ENCODE measurements at places on chromosomes 16 and 17.

GRCh38 chr17:72238157-72238673, 117.4 kb downstream of the SOX9 start:
- no peaks in the 10 kb centered on the region for H3K4me1 ChIP-seq
- H3K36me3 ChIP-seq = no peaks in the 10 kb centered on the region
- H3K27ac ChIP-seq = no peak overlapping the region
- no peak for DNase-seq
- H3K27me3 ChIP-seq = no peaks in the 10 kb centered on the region

DNA sequence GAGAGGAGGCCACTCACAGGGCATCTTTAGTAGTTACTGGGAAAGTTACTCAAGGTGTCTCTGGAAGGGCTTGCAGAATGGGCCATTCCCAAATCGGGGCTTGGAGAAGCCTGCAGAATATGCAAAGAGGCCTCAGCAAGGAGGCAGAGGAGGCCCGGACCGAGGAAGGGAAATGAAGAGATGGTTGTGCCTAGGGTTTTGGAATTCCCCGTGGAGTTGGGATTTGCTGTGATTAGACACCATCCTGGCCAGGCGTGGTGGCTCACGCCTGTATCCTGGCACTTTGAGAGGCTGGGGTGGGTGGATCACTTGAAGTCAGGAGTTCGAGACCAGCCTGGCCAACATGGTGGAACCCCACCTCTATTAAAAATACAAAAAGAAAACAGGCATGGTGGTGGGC, 193.0 kb downstream of the IRF8 start:
- H3K4me3 ChIP-seq = no peak overlapping the region
- no peaks in the 10 kb centered on the region for H3K4me1 ChIP-seq
- DNase-seq = no peak

DNA sequence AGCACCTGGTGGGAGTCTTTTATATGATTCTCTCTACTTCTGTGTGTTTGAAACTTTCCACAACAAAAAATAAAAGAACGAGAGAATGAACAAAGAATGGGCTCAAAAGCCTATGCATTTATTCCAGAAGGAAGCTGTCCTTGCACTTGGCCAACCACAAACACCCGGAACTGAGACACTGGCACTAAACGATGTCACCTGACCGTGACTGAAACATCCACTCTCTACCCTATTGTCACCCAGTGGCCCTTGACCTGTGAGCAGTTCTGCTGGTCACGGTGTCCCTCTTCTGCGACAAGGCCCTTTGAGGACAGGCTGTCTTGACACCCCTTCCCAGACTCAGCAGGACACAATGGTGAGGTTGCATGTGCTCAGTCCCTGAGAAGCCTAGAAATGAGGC, 56.6 kb downstream of the TEKT5 start:
- H3K36me3 ChIP-seq = no peaks in the 10 kb centered on the region
- no peak overlapping the region for H3K4me3 ChIP-seq
- no peak overlapping the region for H3K27ac ChIP-seq
- H3K4me1 ChIP-seq = peaks cover 12% of the 10 kb centered on the region
- DNase-seq = no peak
- H3K27me3 ChIP-seq = no peaks in the 10 kb centered on the region

DNA sequence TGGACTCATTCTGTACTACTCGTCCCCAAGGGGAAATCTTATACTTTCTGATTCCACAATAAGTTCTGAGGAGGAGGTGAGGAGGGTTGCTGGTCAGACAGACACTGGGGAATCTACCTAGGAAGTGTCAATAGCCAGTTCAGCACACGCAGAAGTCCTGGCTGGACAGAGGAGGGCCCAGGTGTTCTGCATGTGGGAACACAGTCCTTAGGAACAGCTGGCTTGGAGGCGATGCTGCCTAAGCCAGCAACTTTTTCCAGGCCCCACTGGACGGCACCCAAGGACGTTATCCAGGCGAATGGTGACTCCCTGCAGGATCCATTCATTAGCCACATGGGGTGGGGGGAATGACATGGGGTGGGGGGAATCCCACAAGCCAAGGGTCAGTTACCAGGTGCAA, 29.9 kb upstream of the WFIKKN2 start:
- DNase-seq = no peak
- H3K4me3 ChIP-seq = no peak overlapping the region
- H3K36me3 ChIP-seq = no peaks in the 10 kb centered on the region

DNA sequence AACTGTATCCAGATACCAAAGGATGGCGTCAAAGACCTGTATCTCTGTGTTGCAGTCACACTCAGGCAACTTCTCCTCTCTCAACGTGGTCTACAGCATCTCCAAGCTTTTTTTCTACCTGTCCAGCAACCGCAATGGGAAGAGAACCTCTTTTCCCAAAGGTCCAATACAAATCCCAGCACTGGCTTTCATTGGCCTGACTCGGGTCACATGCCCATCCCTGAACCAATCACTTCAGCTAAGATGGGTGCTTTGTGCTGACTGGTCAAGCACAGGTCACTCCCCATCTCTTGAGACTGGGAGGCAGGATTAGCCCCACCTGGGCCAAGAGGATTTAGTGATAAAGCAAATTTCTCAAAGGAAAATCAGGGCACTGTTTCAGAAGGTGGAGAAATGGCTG, 71.2 kb upstream of the C16orf82 start:
- H3K27ac ChIP-seq = no peak overlapping the region
- H3K4me3 ChIP-seq = no peak overlapping the region
- H3K27me3 ChIP-seq = no peaks in the 10 kb centered on the region
- DNase-seq = no peak

- no peak for DNase-seq
- peaks cover 8% of the 10 kb centered on the region for H3K36me3 ChIP-seq
- H3K27me3 ChIP-seq = no peaks in the 10 kb centered on the region
- no peak overlapping the region for H3K4me3 ChIP-seq
- no peaks in the 10 kb centered on the region for H3K4me1 ChIP-seq
Measured at GRCh38 chr17:17576772-17577234, 14.7 kb downstream of the PEMT start.

- no peaks in the 10 kb centered on the region for H3K36me3 ChIP-seq
- H3K27ac ChIP-seq = no peak overlapping the region
Measured at GRCh38 chr16:86828202-86828601, 249.9 kb downstream of the FOXL1 start.

GRCh38 chr16:27458987-27459688, 57.2 kb downstream of the IL21R start:
- no peaks in the 10 kb centered on the region for H3K4me1 ChIP-seq
- no peak overlapping the region for H3K4me3 ChIP-seq
- peaks cover 56% of the 10 kb centered on the region for H3K36me3 ChIP-seq
- no peak overlapping the region for H3K27ac ChIP-seq

DNA sequence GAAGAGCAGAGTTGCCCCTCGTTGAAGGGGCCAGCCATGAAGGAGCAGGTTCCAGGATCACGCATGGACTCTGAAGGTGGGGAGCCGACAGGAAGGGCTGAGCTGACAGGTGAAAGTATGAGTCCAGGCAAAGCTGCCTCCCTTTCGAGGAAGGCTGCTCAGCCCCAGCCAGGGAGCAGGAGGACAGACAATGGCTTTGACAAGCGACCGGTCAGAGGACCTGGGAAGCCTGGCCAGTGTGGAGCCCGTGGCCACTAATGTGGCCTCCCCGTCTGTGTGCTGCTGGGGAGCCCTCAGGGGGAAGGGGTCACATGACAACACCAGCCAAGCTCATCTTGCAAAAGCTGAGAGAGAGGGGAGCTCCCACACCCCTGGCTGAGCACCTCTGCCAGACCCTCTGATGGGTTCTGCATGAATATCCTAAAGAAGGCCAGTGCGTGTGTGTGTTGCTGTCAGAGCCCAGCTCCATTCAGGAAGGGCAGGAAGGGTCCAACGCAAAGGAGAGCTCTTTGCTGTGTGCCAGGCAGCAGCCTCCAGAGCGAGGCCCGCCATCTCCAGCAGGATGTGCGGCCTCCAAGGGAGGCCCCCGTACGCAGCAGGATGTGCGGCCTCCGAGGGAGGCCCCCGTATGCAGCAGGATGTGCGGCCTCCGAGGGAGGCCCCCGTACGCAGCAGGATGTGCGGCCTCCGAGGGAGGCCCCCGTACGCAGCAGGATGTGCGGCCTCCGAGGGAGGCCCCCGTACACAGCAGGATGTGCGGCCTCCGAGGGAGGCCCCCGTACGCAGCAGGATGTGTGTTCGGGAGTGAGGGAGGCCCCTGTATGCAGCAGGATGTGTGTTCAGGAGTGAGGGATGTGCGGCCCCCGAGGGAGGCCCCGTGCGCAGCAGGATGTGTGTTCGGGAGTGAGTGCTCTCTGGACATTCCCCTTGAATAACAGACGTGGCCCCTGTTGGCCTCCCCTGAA, 102.1 kb upstream of the CHMP6 start:
- H3K36me3 ChIP-seq = peaks cover 24% of the 10 kb centered on the region
- H3K4me3 ChIP-seq = no peak overlapping the region
- DNase-seq = no peak

GRCh38 chr17:6047966-6048365, 22.2 kb upstream of the WSCD1 start:
- DNase-seq = no peak
- no peaks in the 10 kb centered on the region for H3K36me3 ChIP-seq
- no peaks in the 10 kb centered on the region for H3K4me1 ChIP-seq
- no peak overlapping the region for H3K27ac ChIP-seq
- H3K27me3 ChIP-seq = no peaks in the 10 kb centered on the region

DNA sequence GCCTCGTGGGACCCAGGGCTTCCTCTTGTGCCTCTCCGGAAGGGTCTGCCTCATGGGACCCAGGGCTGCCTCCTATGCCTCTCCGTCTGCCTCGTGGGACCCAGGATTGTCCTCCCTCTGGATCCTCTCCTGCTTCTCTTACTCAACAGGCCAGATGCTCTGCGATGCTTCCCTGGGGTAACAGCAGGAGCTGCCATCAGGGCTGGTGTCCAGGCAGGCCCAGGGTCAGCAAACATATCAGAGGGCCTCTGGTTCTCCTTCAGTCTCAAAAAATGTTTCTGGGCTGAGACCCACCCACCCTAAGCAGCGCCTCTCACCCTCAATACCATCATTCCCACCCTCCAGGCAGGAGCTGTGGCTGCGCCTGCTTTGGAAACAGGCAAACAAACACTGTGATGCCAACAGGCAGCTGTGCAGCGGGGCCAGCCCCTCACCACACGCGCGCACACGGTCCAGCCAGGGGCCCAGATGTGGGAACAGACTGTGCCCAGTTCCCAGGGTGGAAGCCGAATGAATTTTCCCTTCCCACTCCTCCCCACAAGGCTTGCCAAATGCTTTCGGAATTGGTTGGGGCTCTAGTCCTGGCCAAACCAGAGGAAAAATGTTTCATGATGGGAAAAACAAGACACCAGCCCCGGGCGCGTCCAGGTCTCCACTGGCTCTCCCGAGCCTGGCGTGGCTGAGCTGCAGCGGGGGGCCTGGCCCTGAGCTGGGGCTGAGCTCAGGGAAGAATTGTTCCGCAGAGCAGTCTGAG, 11.3 kb downstream of the TIMM22 start:
- H3K4me3 ChIP-seq = no peak overlapping the region
- no peaks in the 10 kb centered on the region for H3K27me3 ChIP-seq
- H3K4me1 ChIP-seq = no peaks in the 10 kb centered on the region
- DNase-seq = no peak
- H3K27ac ChIP-seq = no peak overlapping the region

GRCh38 chr17:67165201-67165600, 79.8 kb downstream of the HELZ start:
- H3K4me3 ChIP-seq = no peak overlapping the region
- H3K27me3 ChIP-seq = no peaks in the 10 kb centered on the region
- H3K36me3 ChIP-seq = peaks cover 69% of the 10 kb centered on the region

DNA sequence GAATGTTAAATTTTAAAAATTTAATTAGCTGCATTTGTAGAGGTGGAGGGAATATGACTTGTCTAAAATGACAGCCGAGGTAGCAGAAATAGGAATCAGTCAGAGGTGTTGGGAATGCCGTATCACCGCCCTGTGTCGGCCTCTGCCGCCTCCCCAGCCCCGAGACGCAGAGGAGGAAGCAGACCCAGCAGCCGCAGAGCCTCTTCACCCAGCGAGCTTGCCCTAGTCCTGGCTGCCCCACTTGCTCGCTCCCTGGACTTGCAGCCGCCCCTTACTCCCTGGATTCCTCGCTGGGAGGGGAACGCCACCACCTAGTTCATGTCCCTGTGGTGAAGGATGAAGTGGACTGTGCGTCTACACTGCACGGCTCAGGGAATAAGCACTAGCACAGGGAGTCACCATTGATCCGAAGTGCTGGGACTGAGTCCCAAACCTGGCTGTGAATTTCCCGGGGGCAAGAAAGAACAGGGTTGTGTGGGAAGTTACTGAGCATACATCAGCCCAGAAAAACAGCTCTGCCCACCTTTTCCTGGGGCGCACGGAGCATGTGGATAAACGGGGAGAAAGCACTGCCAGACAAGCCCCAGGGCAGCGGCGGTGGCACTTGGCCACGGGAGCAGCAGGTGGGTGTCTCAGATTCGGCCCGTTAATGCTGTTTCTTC, 76.8 kb downstream of the RPTOR start:
- peaks cover 2% of the 10 kb centered on the region for H3K4me1 ChIP-seq
- no peaks in the 10 kb centered on the region for H3K27me3 ChIP-seq
- H3K4me3 ChIP-seq = no peak overlapping the region
- H3K27ac ChIP-seq = no peak overlapping the region
- DNase-seq = no peak
